ENCODE measurements at places on chromosomes 13 and 19.

DNA sequence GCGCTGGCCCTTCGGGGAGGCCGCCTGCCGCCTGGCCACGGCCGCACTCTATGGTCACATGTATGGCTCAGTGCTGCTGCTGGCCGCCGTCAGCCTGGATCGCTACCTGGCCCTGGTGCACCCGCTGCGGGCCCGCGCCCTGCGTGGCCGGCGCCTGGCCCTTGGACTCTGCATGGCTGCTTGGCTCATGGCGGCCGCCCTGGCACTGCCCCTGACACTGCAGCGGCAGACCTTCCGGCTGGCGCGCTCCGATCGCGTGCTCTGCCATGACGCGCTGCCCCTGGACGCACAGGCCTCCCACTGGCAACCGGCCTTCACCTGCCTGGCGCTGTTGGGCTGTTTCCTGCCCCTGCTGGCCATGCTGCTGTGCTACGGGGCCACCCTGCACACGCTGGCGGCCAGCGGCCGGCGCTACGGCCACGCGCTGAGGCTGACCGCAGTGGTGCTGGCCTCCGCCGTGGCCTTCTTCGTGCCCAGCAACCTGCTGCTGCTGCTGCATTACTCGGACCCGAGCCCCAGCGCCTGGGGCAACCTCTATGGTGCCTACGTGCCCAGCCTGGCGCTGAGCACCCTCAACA, 1.2 kb downstream of the F2RL3 start:
- no peak for DNase-seq

GRCh38 chr13:106034201-106034600, 501.3 kb downstream of the EFNB2 start:
- DNase-seq: no peak

DNA sequence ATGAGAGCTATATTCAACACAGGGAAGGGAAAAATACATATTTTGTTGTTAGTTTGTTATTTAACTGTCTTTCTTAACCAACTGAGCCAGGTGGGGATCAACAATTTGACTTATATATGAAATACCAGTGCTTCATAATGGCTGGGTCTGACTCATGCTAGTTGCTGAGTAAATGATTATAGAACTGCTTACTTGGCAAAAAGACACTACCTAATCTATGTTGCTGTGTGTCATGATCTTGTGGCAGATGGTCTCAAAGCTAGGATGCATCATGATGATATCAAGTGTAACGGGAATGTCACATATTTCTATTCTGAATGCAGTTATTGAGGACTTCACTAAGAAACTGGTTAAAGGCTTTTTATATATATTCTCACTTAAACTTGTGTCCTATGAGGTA, 727.4 kb upstream of the SLITRK1 start:
- no peak for DNase-seq

- no peak for DNase-seq
Measured at GRCh38 chr19:5250127-5250659, 90.4 kb downstream of the PTPRS start.

- no peak for DNase-seq
Measured at GRCh38 chr13:38213314-38213713, 136.3 kb upstream of the UFM1 start.

GRCh38 chr19:2329501-2329916, 1.0 kb downstream of the SPPL2B start:
- no peak for DNase-seq

- no peak for DNase-seq
Measured at GRCh38 chr13:103371271-103371670, 305.1 kb upstream of the SLC10A2 start.

- DNase-seq: no peak
Measured at GRCh38 chr13:22077205-22077683, 406.4 kb downstream of the FGF9 start.

DNA sequence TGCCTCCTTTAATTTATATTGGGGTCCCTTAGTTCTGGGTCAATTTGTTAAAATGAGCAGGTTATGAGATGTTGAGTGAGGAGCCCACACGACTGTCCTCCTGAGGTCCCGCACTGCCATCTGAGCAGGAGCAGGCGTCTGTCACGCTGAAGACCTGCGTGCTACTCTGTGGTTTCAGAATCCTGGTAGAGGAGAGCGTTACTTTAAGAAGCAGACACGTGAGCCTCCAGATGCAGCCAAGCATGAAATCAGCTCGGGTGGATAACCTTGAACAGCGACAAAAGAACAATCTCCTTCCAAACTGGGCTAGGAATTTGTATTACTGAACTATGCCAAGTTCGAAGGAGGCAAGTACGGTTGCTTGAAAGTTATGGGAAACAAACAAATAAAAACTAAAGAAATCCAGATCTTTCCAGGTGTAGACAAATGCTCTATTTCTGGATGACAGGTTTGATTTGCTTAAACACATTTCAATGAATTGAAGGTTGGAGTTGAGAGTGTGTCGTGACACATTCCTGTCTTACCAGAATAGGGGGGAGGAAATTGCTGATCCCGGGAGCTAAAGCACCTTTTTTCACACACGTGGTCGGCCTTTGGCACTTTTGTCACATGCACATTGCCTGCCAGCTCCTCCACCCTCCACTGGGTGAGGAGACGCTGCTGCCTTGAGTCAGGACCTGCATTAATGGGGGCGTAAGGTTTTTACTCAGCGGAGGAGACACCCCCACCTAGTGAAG, 945.5 kb upstream of the SLC10A2 start:
- no peak for DNase-seq

GRCh38 chr19:3670796-3671679, 29.2 kb downstream of the PIP5K1C start:
- no peak for DNase-seq

DNA sequence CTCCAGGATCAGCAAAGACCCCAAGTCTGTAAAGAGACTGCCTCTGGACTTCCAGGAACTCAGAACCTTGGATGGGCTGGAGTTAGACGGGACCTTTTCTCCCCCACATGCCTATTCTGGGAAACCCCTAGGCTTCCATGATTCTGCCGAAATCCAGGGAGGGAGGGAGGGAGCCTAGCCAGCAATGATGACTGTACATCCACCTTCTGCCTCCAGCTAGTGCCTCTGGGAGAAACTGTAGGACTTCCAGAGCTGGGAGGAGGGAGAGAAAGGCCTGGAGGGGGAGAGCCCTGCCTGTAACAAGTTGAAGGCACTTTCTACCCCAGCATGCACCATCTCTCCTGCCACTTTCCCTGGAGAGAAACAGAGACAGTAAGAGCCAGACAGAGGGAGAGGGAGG, 6.0 kb upstream of the HAS1 start:
- DNase-seq: no peak

GRCh38 chr19:56146904-56147303, 5.8 kb downstream of the ZNF444 start:
- no peak for DNase-seq

DNA sequence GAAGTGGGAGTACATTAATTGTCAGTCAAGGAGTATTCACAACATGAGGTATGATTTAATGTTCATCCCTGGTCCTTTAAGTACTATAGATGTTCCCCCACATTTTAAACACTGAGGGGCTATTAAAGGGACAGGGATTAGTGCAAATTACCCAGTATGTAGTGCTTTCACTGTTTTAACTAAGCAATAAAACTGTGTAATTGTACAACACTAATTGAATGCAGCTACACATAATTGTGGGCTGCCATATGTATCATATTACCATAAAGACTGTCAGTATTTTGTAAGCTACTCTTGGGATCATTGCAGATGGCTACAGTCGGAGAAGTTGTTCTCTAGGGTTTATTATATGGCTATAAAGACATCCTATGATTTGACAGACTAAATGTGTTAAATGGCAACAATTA, 316.6 kb downstream of the DCLK1 start:
- no peak for DNase-seq

DNA sequence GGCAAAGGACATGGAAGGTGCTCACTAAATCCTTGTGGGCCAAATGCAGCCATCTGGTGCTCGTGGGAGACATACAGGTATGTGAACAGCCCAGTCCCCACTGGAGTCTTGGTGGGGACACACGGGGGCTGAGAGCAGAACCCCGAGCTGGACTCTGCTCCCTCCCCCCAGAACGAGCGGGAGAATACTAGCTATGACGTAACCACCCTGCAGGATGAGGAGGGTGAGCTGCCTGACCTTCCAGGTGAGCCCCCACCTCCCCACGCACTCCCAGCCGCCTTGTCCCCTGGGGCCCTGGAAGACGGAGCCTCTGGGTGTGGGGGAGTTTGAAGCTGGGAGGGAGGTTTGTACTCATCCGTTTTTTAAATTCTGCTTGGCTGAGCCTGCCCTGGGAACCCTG, 13.5 kb upstream of the EBI3 start:
- DNase-seq: no peak

DNA sequence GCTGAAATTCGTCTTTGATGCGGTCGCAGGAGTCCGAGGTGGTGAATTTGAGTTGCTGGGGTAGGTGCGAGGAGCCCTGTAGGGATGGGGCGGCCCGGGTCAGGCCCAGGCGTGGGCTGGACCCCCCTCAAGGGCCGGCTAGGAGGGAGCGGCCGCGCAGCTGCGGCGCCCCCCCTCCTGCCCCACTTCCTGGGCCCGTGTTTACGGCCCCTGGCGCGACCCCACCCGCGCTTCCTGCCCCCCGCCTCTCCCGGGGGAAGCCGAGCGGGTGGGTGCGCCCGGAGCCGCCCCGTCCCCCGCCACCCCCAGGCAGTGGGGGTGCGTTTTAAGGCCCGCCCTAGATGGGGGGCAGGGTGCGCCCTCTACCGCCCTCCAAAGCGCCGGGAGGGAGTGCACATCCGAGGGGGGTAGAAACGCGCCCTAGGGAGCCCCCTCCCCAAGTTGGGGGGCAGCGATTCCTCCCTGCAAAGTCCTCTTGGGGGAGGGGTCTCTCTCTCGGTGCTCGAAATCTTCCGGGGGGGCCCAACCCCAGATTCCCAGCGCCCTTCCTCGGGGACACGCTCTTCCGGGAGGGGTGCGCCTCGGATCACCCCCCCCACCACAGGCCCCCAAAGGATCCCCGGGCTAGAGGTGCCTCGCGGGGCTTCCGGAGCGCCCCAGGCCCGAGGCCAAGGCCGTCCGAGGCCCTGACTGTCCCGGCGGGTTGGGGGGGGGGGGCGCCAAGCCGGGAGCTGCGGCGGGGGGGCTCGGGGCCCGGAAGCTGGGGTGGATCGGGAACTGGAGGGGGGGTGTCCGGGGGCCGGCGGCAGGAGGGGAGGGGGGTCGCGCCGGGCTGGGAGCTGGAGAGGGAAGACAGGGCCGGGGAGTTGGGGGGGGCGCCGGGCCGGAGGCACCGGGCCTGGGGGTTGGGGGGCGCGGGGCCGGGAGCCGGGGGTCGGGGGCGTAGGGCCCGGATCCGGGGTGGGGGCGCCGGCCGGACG, 823 bp downstream of the TLE5 start:
- no peak for DNase-seq

DNA sequence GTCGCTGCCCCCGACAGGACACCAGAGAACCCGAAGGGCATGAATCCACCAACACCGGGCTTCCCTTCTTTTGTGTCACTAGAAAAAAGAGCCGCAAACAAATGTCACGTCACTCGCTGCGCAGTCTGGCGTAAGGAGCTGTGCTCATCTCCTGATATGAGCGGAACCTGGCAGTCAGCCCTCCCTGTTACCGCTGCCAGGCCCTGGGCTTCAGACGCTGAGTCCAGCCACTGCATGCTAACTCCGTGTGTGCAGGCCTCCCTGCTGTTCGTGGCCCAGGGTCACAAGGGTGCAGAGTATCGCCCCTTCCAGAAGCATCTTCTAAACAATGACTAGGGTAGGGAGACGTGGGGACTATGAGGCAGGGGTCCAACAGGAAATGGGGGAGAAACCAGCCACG, 71.3 kb downstream of the SLC7A1 start:
- DNase-seq: no peak

DNA sequence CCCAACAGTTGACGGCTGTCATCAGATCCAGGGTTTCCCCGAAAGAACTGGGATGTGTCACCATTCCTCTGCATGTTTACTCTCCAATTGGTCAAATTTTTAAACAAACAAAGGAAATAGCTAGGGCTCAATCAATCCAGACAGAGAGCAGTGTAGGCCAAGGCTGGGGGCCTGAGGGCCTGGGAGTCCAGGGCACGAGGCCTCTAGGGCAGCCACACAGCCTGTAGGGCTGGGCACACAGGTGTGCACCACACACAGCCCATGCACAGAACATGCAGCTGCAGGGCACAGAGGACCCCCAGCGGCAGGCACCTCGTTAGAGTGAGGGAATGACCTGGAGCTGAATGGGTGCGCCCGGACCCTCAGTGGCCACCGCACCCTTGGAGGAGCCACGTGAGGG, 9.5 kb downstream of the MIER2 start:
- DNase-seq: no peak

DNA sequence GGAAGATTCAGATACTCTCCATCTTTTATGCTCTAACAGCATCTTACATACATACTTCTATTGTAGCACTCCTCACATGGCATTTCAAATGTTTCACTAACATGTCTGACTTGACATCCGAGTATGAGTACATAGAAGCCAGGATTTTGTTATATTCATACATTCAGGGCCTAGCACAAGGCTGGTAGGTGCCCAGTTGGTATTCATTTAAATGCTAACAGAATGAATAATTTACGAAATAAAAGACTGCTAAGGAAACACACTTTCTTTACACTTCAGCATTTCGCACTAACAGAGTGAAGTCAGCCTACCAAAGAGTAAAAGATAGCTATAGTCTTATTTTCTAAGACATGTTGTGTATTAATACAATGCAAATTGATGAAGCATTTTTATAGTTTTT, 67.8 kb upstream of the FBXL3 start:
- DNase-seq: no peak

All from NCI-H774 (cell line).